Lung microvascular endothelial cell (primary cell): ENCODE measurements at places on chromosomes 11 and 22. TPM values are rescaled to one million over a fixed set of nuclear protein-coding genes. Genes with fewer than 3 reads are reported as not detected.

Gene TYR
- total RNA-seq = not detected in 2 replicates

Gene IGLL5
- total RNA-seq = not detected in 2 replicates

Gene CCDC89
- total RNA-seq = under 0.01 TPM in 1 of 2 replicates, not detected in the other

Gene GNAZ
- under 0.01 and 0.20 TPM in 2 replicates for total RNA-seq

Gene CLDN5
- total RNA-seq = 533 and 904 TPM in 2 replicates

Gene MOGAT2
- total RNA-seq = not detected in 2 replicates

Gene TUBGCP6
- 11.8 and 21.2 TPM in 2 replicates for total RNA-seq

Gene GGTLC3
- total RNA-seq = not detected in 2 replicates

Gene POTEH
- under 0.01 and 0.20 TPM in 2 replicates for total RNA-seq

Gene ZNF215
- 0.79 and 2.0 TPM in 2 replicates for total RNA-seq

Gene OR5A1
- not detected in 2 replicates for total RNA-seq
